ENCODE measurements at places on chromosomes 5 and 9.

DNA sequence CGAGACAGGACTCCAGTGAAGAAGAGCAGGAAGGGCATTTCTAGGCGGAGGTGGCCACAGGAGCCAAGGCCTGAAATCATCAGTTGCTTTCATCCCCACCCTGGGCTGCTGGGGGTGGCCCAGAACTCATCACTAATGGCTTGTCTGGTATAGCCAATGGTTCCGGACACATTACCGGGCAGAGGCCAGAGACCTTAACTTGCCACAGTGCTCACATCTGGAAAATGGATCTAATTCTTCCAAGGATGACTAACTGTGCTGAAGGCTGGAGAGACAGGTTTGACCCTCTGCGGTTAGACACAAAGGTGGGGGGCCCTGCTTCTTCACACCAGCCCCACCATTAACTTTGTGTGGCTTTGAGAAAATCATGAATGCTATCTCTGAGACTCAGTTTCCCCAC, 6.2 kb upstream of the COL27A1 start:
- no peak for DNase-seq

GRCh38 chr9:134915046-134915985, 2.4 kb downstream of the FCN1 start:
- DNase-seq: no peak

DNA sequence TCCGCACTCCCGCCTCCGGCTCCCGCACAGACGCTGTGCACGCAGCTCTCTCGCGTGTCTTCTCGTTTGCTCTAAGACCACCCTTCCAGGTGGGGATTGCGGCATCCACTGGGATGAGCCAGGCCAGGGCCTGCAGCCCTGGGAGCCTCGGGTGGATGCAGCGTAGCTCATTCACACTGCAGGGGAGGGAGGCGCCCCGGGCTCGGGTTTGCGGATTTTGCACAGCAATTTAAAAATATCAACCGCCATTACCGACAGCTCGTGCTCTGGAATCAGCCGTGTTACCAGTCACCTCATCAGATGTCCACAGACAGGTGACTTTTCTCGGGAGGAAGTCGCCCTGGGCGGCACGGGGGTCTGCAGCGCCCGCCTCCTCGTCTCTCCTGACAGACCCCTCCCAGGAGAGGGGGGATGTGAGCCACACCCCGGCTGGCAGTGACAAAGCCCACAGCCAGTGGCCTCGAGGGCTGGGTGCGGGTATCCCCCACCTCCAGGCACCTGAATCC, 20.8 kb upstream of the SLC6A3 start:
- DNase-seq: no peak

DNA sequence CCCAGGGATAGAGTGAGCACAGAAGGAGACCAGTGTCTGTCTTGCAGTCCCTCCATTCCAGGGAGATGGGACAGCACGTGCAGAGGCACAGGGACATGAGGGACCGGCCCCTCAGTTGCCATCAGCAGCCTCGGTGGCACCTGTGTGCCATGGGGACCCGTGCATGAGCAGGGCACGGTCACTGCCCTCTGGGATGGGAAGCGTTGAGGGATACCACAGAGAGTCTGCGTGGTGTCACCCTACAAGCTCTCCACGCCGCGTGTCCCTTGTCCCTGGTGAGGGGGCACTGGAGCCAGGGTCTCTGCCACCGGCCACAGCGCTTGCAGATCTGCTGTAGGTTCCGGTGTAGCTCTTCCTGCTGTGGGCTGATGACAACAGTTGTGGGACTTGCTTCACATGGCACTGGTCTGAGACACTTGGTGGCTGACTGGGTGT, 108.1 kb downstream of the CACNA1B start:
- no peak for DNase-seq

DNA sequence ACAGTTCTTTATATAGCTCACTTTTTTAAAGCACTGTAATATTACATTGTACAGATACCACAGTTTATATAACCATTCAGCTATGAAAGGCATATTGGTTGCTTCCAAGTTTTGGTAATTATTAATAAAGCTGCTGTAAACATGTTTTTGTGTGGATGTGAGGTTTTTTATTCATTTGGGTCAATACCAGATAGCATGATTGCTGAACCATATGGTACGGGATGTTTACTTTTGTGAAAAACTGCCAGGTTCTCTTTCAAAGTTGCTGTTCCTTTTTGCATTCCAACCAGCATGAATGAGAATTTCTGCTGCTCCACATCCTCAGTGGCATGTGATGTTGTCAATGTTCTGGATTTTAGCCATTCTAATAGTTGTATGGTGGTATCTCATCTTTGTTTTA, 439.6 kb upstream of the NMUR2 start:
- DNase-seq: no peak

DNA sequence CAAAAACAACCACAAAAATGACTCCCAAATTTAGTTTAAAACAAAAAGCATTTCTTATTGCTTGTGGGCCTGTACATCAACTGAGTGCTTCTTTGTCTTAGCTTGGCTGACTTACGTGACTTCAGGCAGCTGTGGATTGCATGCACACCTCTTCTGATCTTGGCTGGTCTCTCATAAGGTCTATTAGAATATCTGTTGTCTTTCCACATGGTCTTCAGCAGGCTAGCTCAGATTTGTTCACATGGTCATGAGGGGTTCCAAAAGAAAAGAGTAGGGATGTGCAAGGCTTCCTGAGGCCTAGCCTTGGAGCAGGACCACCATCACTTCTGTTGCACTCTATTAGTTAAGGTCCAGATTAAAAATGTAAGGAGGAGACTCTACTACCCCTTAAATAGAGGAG, 120.1 kb downstream of the LRRC70 start:
- DNase-seq: no peak

DNA sequence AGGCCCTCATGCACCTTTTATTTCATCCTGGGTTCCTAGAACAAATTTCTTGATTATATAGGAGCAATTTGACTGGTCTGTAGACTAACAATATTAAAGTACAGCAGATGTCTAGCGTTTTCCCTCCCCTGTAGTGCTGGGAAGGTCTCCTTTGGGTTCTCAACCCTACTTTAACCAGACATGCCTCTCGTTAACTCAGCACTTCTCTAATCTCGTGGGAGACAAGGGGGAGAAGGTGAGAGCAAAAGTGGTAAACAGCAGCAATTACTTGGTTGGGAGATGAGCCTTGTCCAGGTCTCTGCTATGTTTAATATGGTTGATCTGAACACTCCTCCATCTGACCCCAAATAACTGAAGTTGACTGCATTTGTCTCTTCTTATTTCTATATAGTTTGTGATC, 22.0 kb downstream of the CETN3 start:
- no peak for DNase-seq

- no peak for DNase-seq
Measured at GRCh38 chr9:105127863-105128220, 116.6 kb upstream of the SLC44A1 start.

GRCh38 chr5:78547183-78547582, 101.4 kb downstream of the LHFPL2 start:
- no peak for DNase-seq

- no peak for DNase-seq
Measured at GRCh38 chr9:137462396-137462985, 3.4 kb upstream of the NSMF start.

- no peak for DNase-seq
Measured at GRCh38 chr9:81535542-81536241, 153.7 kb downstream of the TLE1 start.

GRCh38 chr9:92807031-92807756, 42.6 kb upstream of the BICD2 start:
- DNase-seq: no peak

DNA sequence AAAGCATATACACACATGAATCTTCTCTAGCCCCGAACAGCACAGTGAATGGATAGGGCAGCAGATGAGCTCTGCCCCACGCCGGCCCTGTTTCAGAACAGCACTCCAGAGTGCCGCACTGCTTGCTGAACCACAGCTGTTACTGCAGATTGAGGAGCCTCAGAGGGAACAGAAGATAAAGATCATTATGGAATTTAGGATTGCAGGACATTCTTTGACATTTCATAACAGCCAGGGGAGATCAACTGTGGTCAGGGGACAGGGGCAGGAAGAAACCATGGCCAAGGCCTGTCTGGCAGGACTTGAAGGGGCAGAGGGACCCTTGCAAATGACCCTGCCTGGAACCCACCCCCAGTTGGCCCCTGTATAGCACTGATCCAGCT, 20.6 kb downstream of the IRF1 start:
- DNase-seq: no peak
